ENCODE measurements at places on chromosomes 12 and 14. TPM values are rescaled to one million over a fixed set of nuclear protein-coding genes. Genes with fewer than 3 reads are reported as not detected.

DNA sequence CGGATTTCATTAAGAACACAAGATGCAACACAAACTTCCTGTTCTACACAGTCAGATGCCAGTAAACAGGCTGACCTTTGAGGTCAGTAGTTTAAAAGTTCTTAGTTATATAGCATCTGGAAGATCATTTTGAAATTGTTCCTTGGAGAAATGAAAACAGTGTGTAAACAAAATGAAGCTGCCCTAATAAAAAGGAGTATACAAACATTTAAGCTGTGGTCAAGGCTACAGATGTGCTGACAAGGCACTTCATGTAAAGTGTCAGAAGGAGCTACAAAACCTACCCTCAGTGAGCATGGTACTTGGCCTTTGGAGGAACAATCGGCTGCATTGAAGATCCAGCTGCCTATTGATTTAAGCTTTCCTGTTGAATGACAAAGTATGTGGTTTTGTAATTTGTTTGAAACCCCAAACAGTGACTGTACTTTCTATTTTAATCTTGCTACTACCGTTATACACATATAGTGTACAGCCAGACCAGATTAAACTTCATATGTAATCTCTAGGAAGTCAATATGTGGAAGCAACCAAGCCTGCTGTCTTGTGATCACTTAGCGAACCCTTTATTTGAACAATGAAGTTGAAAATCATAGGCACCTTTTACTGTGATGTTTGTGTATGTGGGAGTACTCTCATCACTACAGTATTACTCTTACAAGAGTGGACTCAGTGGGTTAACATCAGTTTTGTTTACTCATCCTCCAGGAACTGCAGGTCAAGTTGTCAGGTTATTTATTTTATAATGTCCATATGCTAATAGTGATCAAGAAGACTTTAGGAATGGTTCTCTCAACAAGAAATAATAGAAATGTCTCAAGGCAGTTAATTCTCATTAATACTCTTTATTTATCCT lies 13.5 kb downstream of the PTGER2 start:
- peak; percentile 96 for DNase-seq

DNA sequence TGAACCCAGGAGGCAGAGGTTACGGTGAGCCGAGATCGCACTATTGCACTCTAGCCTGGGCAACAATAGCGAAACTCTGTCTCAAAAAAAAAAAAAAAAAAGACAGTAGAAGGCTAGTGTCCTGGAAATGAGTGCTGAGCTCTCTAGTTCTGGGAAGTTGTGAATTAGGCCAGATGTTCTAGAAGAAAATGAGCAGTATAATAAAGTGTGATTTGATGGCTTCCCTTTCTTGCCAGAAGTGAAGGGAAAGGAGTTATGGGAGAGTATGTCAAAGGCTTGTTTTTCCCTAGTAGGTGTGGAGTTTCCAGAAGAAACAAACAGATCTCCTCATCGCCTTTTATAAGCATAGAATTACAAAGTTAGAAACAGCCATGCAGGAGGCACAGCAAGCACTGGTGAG lies 20.5 kb downstream of the RNF212B start:
- no peak for DNase-seq

- DNase-seq: no peak
Measured at GRCh38 chr14:98956661-98957060, 315.3 kb downstream of the BCL11B start.

DNA sequence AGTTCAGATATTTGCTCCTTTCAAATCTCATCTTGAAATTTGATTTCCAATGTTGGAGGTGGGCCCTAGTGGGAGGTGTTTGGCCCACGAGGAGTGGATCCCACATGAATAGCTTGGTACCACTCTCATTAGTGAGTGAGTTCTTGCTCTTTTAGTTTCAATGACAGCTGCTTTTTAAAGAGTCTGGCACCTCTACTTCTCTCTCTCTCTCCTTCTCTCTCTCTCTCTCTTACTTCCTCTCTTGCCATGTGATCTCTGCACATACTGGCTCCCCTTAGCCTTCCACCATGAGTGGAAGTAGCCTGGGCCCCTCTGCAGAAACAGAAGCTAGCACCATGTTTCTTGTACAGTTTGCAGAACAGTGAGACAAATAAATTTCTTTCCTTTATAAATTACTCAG lies 25.1 kb downstream of the GPR65 start:
- no peak for DNase-seq

- no peak for DNase-seq
Measured at GRCh38 chr12:79162948-79163347, 298.4 kb downstream of the SYT1 start.

DNA sequence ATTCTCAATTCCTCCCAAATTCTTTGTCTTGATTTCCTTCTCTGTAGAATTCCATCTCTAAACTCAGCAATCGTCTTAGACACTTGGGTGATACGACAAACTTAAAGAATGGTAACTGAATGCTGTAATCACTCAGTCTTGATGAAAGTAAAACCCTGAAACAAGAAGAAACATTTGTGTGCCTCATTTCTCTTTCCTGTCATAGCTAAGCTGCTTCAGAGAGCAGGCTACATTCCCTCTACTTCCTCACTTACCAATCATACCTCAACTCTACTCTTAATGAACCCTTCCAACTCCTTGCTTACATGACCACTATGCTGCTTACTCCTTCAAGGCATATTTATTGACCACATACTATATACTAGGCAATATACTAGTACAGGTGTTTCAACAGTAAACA lies 8.3 kb downstream of the MAP4K5 start:
- DNase-seq: no peak

- DNase-seq: peak; percentile 55
Measured at GRCh38 chr12:79681008-79681590, 9.7 kb downstream of the PAWR start.

GRCh38 chr14:94676495-94677185 lies 64.4 kb downstream of the SERPINA3 start:
- DNase-seq: no peak

DNA sequence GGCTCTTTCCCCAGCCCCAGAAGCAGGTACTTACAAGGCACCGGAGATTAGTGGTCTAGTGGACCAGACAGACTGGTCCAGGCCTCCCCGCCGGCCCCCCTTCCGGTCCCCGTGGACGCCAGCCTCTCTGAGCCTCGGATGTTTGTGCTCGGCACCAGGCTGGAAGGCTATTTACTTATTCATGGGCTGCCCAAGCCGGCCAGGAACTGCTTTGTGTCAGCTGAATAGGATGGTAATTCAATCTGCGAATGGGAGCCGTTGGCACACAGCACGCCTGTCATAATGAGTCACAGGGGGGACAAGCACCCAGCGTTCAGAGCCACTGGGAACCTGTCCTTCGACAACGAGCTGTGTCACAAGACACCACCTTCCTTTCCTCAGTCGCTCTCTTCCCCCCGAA lies 82.3 kb downstream of the RIMBP2 start:
- no peak for DNase-seq

HOXC4 gene
- total RNA-seq: 1.6 TPM

SMOC1 gene
- total RNA-seq: not detected

DNA sequence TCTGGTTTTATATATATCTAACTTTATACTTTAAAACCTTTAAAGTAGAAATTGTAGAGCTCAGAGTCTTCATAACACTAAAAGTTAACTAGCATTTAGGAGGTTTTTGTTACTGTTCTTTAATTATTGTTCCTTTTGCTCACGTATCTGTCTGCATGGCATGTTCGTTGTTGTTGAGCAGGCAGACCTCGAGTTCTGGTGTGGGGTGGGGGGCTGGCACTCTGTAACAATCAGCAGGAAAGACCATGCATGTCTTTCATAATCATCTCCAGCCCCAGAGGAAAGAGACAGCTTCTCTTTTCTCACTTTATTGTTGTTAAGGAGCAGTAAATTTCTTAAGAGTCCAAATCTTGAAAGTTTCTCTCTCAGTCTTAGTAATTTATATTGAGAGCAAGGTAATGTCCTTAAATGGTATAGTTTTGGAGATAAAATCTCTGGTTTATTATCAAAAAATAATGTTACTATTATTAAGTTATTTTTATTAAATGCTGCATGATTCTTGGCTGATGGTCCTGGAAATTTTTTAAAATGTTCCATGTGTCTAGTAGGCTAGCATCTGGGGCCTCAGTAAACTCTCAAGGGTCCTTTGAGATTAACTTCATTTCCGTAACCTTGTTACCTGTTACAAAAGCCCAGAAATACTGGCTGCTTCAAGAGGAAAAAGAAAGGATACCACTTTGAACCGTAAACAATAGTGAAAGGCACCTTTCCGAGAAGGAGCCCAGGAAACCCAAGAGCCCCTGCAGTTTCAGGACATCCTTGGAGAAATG lies 30.3 kb downstream of the CKB start:
- DNase-seq: no peak

TAS2R7 gene
- not detected for total RNA-seq

DNA sequence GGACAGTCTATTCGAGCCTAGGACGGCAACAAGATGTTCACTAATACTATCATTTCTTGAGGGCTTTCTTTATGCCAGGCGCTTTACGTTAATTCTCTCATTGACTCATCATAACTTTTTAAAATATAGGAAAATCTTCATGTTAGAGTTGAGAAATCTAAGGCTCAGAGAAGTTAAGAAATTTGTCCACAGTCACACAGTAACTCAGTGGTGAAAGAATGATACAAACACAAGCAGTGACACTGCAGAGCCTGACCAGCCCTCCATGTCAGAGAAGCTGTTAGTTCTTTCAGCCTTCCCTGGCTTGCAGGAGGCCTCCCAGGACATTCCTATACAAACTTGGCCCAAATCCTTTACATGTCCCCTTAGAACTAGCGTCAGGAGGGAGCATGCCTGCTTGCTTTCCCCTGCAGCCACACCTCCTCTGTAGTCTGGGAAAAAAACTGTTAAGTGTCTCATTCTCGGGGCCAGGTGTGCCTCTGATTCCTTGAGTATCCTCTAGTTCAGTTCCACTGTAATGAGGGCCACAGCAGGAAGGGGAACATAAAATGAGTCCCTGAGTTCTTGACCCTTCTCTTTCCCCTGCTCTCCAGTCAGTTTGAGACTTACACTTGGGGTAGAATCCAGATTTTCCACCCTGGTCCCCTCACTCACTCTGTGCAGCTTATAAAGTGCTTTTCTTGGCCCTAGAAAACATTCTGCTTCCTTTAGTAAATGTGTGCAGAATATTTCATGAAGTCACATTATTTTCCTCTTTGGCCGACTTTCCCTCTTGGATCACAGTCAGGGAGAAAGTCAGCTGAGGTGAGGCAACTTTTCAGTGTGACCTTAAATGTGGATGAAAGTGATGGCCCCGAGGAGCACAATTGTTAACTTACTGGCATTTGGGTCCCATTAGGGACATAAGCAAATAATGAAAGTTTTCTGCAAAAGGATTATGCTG lies 152.2 kb upstream of the HIF1A start:
- peak; percentile 46 for DNase-seq

Measured in fibroblast of villous mesenchyme (primary cell).